ENCODE measurements at places on chromosomes 2 and 18.

DNA sequence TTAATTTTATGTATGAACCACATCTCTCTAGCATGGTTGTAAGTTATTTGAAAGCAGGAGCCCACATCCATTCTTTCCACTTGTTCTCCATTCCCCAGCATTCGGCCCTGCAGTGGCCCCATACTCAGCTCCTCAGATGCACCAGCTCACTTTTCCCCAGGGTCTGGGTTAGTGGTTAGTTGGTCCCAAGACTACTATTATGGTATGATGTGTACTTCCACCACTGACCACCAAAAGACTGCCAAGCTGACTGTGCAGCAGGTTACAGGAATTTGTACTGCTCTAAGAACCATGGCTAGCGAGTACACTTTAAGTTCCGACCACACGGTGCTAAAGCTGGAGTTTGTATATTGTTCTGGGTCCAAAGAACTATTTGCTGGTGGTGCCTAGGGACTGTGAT lies 413.6 kb upstream of the TCF4 start:
- DNase-seq: no peak

- no peak for DNase-seq
These were observed 57.8 kb downstream of the SPRED2 start for GRCh38 chr2:65374575-65374974.

GRCh38 chr2:214796911-214797310 lies 12.6 kb downstream of the BARD1 start:
- no peak for DNase-seq

DNA sequence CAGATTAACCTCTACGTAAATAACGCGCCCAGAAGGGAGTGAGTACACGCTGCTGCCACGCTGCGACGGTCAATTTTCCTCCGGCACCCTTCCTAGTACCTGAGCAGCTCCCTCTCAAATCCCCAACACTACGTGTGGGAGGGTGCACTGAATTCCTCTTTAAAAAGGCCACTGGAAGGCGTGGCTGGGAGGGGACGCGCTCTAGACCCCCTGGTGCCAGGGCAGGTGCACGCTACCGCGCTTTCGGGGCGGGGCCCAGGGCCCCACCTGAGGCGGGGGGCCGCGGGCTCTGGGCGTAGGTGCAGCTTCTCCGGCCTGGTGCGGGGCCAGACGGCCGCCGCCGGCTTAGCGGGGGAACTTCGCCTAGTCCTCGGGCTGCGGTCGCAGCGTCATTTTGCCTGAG lies 668 bp upstream of the ANKRD12 start:
- DNase-seq: no peak

GRCh38 chr2:176079831-176080539 lies 3.8 kb downstream of the EVX2 start:
- no peak for DNase-seq

DNA sequence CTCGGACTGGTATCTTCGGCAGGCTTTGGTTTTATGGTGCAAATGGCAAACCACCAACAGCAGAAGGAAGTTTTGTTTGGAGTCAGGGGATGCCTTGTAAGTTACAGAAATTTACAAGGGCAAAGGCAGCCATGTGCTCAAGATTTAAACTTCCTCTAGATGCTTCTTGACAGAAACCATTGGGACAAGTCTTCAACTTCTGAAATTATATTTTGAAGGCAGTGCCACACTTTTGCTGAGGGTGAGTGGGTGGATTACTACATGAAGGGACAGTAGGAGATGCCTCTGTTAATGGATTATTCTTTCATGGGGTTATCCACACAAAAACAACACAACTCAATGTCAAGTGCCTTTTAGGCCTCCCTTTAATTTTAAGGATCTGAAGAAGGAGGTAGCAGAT lies 97.9 kb downstream of the VAPA start:
- DNase-seq: no peak
